T47D (cell line): ENCODE measurements at places on chromosomes 16 and 17.

DNA sequence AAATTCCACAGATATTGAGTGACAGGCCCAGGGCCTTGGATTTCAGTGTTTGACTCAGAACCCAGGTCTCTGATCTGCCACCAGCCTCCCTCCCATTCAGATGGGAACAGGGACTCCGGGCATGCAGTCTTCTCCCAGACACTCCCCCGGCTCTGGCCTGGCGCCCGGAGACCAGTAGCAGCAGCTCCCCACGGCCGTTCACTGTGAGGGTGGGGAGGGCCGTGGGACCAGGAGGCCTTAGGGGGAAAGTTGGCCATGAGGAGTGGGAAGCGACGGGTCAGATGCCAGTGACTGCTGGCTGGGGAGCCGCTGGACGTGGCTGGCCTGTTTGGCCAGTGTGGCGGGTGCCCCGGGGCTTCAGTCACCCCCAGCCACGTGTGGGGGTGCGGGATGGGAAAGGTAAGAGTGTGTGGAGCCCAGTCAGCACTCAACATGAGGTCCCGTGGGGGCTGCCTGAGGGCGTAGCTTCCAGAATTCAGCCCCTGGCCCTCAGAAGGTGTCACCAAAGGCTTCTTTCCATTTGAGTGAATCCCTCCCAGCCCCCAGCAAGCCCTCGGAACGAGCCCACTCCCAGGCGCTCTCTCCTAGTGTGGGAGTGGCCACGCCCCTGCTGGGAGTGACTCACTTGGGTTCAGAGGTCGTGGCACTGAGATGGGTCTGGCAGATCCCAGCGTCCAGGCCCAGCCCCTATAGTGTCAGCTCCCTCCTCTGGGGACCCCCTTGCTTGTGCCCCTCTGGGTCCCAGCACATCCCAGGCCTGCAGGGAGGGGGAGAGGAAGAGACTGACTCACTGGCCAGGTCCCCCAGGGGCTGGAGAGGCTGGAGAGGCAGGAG, 309.4 kb downstream of the SEC14L1 start:
- DNase-seq: peak; percentile 42

- DNase-seq: no peak
Observed at GRCh38 chr17:40850293-40850972, 16.6 kb downstream of the KRT12 start.

DNA sequence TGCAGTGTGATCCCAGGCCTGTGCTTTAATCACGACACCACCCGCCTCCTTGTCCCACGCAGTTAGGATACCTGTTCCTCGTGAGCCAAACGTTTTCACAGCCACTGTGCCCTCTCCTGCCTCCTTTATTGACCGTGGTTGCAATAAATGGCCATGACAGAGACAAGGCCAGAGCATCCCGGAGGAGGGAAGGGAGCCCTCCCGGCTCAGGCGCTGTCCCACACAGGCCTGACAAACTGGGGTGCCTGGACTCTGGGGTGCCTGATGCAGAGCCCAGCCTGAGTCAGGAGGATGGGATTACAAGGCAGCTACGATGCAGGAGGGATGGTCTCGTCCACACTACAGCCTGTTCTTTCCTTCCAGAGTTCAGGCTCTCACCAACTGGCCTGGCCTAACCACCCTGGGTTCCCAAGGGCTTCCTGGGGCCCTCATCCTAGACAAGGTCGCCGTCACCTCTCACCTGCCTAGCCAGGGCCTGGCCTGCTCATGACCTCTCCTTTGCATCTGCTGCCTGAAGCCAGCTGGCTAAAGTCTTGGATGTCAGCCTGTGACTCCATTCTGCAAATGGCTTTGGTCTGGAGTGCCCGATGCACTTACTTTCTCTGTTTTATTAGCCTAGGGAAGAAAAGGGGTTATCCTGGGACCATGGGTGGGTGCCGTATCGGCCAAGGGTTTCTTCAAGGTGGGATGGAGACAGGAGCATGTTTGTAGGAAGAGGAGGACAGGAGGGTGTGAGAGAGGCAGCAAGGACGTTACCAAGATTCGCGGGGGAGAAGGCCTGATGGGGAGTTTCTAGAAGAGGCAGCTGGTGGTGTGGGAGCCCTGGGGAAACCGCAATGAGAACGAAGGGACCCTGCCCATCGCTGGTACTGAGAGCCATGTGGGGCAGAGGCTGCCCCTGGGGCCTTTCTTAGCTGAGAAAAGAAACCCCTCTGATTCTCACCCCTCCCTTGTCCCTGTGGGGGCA, 234.3 kb upstream of the TNRC6C start:
- DNase-seq: no peak

DNA sequence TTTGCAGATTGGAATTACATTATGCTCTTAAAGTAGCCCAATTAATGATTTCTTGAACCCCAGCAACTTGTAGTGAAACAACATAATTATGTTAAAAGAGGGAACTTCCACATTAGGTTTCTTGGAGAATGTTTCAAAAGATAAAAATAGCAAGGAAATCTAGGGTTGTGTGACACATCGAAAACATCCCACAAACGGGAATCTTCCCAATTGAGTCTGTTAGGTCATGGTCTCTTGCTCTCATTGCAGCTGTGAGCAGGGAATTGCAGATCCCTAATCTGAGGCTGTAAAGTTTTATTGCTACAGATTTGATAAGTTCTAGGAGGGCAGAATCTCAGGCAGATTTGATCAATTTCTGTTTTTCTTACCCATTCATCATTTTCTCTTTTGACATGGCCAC, 6.7 kb upstream of the LPO start:
- DNase-seq: no peak

DNA sequence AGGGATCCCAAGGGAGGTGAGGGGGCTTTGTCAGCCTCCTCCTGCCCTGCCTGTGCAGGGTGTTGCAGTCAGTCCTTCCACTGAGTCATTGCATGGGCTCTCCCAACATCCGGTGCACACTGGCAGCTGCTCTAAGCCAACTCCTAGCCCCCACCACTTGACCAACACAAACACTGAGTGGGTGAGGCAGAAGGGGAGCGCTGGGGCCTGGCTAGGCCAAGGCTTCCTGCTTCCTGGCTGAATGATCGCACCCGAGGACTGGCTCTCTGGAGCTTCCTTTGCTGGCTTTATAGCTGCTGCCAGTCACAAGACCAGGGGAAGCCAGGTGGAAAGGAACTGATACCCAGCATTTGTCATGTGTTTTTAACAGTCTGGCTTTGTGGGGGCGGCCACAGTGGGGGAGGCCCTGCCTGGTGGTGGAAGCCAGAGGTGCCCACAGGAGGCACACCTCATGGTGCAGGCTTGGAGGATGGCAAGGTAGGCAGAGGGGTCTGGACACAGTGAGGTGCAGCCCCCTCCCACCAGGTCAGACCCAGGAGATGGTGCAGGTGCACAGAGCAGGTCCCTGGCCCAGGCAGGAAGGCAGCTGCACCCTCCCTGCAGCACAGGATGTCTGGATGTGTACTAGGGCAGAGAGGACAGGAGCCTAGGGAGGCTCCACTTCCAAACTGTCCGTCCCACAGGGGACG, 6.8 kb downstream of the MPG start:
- DNase-seq: no peak

DNA sequence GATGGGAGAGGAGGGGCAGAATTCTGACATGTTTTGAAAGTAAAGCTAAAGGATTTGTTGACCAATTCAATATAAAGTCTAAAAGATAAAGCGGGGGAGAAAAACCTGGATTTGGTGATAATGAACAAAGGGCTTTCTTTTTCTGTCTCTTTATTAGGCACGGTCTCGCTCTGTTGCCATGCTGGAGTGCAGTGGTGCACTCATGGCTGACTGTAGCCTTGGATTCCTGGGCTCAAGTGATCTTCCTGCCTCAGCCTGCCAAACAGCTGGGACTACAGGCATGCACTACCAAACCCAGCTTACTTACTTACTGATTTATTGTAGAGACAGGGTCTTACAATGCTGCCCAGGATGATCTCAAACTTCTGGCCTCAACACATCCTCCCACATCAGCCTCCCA, 7.5 kb downstream of the CDR2 start:
- DNase-seq: no peak

GRCh38 chr17:6374271-6374691, 60.6 kb downstream of the AIPL1 start:
- peak; percentile 9 for DNase-seq

DNA sequence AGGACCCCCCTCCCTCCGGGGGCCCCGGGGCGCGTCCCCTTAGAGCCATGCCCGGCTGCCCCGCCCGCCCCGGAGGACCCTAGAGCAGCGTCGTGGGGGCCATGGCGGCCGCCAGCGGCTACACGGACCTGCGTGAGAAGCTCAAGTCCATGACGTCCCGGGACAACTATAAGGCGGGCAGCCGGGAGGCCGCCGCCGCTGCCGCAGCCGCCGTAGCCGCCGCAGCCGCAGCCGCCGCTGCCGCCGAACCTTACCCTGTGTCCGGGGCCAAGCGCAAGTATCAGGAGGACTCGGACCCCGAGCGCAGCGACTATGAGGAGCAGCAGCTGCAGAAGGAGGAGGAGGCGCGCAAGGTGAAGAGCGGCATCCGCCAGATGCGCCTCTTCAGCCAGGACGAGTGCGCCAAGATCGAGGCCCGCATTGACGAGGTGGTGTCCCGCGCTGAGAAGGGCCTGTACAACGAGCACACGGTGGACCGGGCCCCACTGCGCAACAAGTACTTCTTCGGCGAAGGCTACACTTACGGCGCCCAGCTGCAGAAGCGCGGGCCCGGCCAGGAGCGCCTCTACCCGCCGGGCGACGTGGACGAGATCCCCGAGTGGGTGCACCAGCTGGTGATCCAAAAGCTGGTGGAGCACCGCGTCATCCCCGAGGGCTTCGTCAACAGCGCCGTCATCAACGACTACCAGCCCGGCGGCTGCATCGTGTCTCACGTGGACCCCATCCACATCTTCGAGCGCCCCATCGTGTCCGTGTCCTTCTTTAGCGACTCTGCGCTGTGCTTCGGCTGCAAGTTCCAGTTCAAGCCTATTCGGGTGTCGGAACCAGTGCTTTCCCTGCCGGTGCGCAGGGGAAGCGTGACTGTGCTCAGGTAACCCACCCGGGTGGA, 759 bp downstream of the ALKBH5 start:
- no peak for DNase-seq

DNA sequence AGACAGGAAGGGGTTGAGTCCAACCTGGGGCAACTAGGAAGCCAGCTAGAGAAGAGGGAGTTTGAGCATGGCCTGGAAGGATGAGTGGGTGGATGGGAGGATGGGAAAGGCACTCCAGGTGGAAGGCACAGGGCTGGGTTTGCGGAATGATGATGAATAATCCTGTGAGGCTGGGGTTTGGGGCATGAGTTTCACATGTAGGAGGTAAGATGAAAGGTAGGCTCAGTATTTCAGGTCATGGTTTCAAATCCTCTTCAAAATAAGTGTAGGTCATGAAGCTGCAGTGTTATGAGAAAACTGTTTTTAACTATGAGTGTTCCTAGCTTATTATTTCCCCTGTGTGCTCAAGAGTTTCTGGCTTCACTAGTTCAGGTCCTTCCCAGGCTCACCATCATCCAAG, 130.3 kb downstream of the SKAP1 start:
- DNase-seq: no peak

- no peak for DNase-seq
Observed at GRCh38 chr16:27291106-27291505, 22.5 kb upstream of the NSMCE1 start.

DNA sequence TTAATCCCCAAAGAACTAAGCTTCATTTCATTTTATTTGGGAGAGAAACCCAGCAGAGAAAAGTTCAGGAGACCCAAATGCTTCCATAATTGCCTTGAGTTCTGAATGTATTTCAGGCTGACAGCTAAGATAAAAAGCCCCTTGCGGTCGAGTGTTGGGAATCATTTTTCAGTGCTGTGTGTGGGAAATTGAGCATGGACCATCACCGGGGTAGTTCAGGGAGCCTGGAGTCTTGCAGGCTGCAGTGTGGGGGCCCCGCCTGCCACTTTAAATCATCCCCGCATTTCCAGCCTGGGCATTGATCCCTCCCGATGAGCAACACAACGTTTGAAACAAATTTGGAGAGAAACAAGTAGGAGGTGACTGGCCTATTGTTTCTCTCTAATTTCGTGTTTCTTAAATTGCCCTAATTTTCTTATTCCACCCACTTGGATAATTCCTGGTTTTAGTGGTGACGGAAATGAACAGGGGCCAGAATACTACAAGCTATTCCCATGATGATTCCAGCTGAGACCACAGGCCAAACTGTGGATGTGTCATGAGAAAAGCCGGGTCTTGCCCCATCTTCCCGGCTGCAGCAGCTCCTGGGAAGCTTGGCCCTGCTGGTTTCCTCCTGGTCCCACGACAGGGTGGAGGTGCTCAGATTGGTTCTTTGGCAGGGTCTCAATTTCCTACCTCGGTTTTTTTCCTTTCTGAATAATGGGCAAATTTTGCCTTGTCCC, 75.1 kb downstream of the FOXL1 start:
- DNase-seq: no peak
